Fibroblast of mammary gland (primary cell): ENCODE measurements at places on chromosomes 11 and 22.

DNA sequence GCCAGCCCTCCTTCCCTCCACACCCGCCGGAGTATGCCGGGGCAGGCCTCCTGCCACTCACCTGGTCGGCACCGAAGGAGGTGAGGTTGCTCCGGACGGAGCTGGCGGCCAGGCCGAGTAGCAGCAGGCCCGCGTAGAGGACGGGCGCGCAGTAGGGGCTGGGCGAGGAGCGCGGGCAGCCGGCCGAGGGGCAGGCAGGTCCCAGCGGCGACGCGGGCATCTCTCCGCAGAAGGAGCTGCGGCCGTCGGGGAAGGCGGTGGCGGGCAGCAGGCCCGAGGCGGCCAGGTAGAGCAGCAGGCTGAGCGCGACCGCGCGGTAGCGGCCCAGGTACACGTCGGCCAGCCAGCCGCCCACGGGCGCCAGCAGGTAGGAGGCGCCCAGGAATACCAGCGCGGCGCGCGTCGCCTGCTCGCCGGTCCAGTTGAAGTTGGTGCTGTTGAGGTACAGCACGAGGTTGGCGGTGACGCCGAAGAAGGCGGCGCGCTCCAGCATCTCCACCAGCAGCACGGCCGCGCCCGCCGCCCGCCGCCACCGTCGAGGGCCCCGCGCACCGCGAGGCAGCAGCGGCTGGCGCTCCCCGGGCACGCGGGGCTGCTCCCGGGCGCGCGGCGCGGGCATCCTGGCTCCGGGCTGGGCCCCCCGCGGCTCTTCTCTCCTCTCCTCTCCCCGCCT lies 907 bp downstream of the SLC15A3 start:
- DNase-seq: no peak

DNA sequence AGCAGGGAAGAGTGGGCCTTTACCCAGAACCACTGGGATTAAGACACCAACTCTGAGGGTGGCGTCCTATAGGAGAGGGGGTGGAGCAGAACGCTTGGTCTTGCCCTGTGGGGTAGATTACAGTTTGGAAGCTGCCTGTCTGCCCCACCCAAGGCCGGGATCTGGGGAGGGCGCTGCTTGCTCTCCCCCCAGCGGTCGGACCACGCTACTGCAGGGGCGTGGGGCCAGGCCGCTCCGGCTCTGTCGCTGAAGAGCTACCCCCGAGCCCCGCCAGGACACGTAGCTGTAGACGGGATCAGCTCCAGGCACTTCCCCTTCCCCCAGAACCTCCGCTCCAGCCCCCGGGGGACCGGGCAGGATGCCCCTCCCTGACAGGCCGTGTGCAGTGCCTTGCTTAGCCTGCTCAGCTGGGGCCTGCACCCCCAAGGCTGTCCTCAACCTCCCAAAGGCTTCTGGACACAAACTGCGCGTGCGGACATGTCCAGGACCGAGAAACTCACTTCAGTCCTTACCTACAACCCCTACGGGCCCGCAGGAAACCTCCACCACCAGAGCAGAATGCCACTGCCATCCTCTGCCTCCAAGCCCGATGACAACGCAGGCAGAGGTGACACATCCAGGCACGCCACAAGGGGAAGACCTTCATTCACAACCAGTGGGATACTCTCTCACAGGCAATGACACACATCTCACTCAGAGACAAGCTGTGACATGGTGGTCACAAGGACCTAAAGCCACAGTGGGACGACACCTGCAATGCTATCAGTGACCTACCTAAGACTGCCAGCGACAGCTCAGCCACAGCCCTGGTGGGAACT lies 3.6 kb downstream of the AHNAK start:
- DNase-seq: peak; percentile 86

DNA sequence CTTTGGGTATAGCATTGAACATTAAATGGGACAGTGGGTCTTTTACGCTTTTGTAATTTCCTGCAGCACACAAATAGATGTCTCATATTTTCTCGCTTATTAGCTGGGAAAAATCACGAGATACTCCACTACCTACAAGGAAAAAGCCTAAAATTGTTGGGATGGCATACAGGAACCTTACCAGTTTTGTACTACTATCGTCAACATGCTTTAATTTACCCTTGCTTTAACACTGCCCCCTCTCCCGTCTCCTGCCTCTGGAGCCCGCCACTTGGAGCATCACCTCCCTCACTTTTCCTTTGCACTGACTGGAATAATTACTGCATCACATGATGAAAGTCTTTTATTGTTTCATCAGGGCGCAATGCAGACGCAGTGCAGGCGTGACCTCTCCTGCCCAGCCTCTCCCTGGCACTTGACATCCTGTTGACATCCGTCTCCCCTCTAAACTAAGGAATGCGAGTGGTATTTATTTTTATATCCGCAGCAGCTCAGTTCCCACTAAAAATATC lies 1.0 kb upstream of the FNBP4 start:
- DNase-seq: peak; percentile 78

- DNase-seq: no peak
These were observed 12.1 kb downstream of the RNH1 start for GRCh38 chr11:494761-495536.

- no peak for DNase-seq
These were observed 1.4 kb downstream of the SLC25A17 start for GRCh38 chr22:40817737-40818136.

DNA sequence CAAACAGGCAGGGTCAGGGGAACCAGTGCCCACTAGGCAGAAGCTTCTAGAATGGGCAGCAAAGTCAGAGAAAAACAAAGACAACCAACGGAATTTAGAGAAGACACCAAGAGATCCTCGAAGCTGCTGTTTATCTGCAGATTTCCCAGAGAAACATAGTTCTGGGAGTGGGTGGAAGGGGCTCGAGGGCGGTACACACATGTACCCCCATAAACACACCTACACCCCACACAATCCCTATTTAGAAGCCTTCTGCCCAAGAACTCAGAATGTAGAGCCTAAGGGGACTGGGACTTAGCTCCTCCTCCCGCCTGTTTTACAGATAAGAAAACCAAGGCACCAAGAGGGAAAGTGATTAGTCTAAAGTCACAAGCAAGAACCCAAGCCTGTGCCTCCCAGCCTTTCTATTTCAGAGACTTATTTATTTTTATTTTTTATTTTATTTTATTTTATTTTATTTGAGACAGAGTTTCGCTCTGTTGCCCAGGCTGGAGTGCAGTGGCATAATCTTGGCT lies 6.4 kb downstream of the NPTXR start:
- no peak for DNase-seq
